ENCODE measurements at places on chromosomes 6 and 20. TPM values are rescaled to one million over a fixed set of nuclear protein-coding genes. Genes with fewer than 3 reads are reported as not detected.

The MAP7 gene
- total RNA-seq: 2.7 TPM

DNA sequence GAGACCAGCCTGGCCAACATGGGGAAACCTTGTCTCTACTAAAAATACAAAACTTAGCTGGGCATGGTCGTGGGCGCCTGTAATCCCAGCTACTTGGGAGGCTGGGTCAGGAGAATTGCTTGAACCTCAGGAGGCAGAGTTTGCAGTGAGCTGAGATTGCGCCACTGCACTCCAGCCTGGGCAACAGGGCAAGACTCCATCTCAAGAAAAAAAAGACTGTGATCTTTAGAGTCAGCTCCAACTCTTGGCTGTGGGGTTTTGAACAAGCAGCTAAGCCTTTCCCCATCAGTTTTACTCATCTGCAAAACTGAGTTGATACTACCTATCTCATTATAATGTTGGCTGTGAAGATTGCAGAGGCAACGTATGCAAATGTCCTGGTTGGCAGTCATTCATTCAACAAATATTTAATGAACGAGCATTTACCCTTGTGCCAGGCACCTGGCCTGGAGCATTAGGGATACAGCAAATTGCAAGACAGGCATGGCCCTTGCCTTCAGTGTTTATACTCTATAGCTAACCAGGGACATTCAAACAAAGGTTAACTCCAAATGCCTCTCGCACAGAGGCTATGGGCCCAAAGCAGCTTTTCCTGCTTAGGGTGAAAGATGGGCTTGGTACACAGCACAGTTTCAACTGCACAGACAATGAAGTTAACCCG lies 37.8 kb downstream of the ILRUN start:
- no peak for DNase-seq

GRCh38 chr6:170089963-170090362 lies 200.9 kb downstream of the DLL1 start:
- DNase-seq: no peak

DNA sequence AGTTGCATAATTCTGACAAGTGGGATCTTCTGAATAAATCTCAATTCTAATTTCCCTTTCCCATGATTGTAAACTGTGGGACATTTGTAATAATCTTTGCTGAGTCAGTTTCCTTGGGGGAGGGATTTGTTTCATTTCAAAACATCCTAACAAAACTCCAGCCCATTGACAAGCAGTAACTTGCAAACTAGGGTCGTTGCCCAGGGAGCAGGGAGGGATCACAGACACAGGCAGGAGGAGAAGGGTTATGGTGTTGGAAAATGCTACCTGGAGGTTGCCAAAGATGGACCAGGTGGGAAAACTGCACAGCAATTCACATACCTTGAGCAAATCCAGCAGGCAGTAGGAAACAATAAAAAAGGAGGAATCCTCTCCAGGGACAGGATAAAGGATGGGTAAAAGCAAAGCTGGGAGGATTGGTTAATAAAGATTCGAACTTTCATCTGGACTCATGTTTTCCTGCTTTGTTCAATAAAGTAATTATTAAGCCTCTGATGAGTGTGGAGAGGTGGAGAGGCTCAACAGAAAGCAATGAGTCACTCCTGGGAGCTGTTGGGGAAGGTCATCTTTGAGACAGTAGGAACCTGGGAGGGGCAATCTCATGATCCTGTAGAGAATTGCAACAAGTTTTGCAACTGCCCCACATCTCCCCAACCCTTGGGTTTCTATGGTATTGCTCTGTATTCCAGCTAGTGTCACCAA lies 87.3 kb upstream of the AKIRIN2 start:
- no peak for DNase-seq

DNA sequence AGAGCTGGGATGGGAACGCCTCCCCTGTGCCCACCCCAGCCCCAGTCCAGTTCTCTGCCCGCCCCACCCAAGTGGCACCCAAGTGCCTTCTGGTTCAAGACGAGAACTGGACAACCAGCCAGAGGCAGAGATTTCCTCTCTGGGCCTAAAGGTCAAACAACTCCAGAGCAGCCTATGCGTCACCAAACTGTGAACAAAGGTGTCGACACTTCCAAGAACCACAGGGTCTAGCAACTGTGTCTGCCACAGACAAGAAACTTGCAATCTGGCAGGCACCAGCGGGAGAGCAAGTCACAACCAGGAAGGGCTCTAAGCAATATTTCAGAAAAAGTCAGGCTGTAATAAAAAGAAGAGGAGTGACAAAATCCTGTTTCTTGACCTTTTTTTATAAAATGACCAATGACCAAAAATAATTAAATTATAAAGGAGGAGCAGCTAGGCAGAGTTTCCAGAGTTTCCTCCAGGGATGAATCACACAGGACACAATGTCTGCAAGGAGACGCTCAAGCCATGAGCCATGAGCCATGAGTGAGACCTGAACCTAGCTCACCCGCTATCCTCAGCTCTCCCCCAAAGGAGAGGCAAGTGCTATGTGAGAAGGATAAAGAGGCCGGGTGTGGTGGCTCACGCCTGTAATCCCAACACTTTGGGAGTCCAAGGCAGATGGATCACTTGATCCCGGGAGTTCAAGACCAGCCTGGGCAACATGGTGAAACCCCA lies 11.1 kb downstream of the EDEM2 start:
- no peak for DNase-seq

The HELZ2 gene
- total RNA-seq: 3.1 TPM

The CCDC28A gene
- total RNA-seq: 17.1 TPM

DNA sequence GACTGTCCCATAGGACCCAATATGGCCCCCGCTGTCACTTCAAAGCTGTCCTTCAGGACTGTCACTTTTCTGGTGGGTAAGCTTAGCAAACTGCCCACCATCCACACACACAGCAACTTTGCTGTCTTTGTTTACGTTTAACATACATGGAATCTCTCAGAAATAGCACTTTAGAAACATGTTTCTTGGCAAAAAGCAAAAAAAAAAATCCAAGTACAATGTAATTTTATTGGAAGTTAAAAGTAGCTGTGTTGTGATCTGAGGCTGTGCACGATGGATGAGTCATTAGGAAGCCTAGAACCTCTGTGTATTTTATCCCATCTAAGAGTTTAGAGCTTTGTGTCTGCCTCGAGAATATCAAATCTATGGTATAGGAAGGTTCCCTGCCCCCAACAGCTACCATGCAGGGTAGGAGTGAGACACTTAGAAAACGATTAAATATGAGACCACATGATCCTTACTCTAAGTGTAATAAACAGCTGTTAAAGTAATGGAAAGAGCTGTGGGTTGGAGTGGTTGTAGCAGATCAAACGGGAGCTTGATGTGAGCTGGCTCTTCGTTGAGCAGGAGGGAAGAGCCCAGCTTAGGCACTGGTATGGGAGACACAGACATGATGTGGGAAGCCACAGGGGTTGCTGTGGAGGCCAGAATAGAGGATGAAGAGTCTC lies 119.5 kb downstream of the PLEKHG1 start:
- no peak for DNase-seq

GRCh38 chr20:59207742-59208357 lies 44.2 kb downstream of the ZNF831 start:
- peak; percentile 83 for DNase-seq

The ZNF341 gene
- 7.2 TPM for total RNA-seq

- no peak for DNase-seq
Measured at GRCh38 chr6:168125429-168126001, 46.5 kb upstream of the FRMD1 start.

- DNase-seq: no peak
Measured at GRCh38 chr6:28585335-28585734, 59.7 kb downstream of the GPX5 start.

The CST7 gene
- total RNA-seq: 50.3 TPM

GRCh38 chr20:61913423-61914225 lies 152.1 kb downstream of the TAF4 start:
- DNase-seq: no peak

The ZBP1 gene
- total RNA-seq: 0.16 TPM

Measured in activated naive CD4-positive, alpha-beta T cell treated with anti-CD3 and anti-CD28 coated beads, Interleukin-2, amount 50 U/mL, for 72 hours (primary cell).